NCI-H460 (cell line): ENCODE measurements at places on chromosomes 11 and 22. TPM values are rescaled to one million over a fixed set of nuclear protein-coding genes. Genes with fewer than 3 reads are reported as not detected.

- no peak for DNase-seq
Observed at GRCh38 chr11:8213376-8213775, 44.6 kb upstream of the RIC3 start.

HTR3B gene
- total RNA-seq, result not detected in 2 replicates

DNA sequence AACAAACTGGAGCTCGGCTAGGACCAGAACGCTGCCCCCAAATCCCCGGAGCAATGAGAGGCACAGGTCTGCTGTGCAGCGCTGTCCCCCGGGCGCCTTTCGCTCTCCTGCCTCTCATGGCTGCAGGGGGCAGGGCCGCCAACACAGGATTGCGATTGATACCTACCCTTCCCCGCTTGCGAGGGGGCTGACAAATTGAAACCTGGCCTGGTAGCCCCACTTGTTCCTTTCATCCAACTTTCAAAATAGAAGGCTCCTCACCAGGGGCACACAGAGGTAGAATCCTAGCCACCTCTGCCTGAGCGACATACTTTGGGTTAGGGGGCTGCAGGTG lies 642 bp upstream of the CASTOR1 start:
- DNase-seq, result no peak

GRCh38 chr22:43094085-43094484 lies 4.9 kb upstream of the TTLL1 start:
- DNase-seq, result no peak

DNA sequence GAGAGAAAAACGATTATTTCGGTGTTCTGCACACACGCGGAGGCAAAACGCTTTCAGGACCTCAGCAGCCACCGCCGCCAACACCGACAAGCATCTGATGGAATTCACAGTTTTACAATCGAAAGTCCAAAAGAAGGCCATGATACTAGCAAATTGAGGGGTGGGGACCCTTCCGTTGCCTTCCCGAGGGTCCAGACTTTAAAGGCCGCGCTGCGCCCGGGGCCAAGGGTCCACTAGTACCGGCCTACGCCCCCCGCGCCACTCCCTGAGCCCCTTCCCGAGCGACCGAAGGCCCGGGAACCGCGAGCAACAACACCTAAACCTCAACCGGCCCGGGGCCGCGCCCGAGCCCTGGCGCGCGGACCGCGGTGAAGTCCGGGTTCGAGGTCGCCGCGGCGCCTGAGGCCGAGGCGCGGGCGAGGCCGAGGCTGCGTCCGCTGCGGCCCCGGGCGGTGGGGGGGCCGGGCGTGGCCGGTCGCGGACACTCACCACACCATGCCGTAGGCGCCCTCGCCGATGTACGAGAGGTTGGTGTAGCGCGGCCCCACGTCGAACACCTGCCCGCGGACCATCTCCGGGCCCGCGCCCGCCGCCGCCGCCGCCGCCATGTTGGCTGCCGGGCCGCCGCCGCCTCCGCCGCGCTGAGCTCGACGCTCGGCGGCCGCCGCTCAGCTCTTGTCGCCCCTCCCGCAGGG lies 465 bp downstream of the MAPK1 start:
- DNase-seq, result no peak

BSCL2 gene
- 57.4 and 59.2 TPM in 2 replicates for total RNA-seq

- peak; percentile 27 for DNase-seq
Observed at GRCh38 chr11:1760351-1761109, 3.2 kb downstream of the CTSD start.

GRCh38 chr11:105609832-105610781 lies at the start of gene GRIA4:
GRIA4 (plus strand) TSS chr11:105610073; CDS start chr11:105610998, 925 bp downstream.
- DNase-seq, result no peak

GRCh38 chr22:48585916-48586798 lies 1241.5 kb downstream of the BRD1 start:
- DNase-seq, result no peak

- DNase-seq, result no peak
Observed at GRCh38 chr11:126548581-126549550, 193.4 kb downstream of the ST3GAL4 start.

SCYL1 gene
- 45.0 and 47.3 TPM in 2 replicates for total RNA-seq

GRCh38 chr11:43396617-43397016 lies 37.9 kb downstream of the TTC17 start:
- DNase-seq, result no peak

GRCh38 chr11:2698386-2699184 lies 1.2 kb downstream of the KCNQ1OT1 start:
- DNase-seq, result no peak

- no peak for DNase-seq
Observed at GRCh38 chr22:44646668-44647067, 55.3 kb upstream of the PRR5 start.

DNA sequence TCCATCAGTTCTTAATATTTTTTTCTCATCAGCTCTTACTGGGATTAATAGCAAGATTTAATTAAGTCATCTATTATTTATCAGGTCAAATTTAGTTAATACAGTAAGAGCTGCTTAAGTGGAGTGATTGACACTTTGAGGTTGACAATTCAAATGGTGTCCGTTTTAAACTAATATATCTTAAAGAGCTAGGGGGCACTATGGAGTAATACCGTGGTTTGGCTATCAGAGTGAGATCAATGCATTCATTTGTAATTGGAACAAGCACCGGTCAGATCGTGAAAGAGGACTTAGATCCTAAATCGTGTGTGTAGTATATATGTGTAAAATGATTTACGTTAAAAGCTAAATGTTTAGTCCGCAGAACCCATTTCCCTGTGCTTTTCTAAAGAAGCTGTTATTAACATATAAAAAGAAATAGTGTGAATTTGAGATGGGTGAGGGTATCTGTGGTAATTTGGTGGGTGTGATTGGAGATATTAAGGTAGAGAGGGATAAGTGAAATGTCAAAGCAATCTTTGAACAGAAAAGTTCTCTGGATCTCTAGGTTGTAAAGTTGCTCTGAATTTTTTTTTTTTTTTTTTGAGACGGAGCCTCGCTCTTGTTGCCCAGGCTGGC lies 2.3 kb downstream of the SIK2 start:
- DNase-seq, result peak; percentile 46

DNA sequence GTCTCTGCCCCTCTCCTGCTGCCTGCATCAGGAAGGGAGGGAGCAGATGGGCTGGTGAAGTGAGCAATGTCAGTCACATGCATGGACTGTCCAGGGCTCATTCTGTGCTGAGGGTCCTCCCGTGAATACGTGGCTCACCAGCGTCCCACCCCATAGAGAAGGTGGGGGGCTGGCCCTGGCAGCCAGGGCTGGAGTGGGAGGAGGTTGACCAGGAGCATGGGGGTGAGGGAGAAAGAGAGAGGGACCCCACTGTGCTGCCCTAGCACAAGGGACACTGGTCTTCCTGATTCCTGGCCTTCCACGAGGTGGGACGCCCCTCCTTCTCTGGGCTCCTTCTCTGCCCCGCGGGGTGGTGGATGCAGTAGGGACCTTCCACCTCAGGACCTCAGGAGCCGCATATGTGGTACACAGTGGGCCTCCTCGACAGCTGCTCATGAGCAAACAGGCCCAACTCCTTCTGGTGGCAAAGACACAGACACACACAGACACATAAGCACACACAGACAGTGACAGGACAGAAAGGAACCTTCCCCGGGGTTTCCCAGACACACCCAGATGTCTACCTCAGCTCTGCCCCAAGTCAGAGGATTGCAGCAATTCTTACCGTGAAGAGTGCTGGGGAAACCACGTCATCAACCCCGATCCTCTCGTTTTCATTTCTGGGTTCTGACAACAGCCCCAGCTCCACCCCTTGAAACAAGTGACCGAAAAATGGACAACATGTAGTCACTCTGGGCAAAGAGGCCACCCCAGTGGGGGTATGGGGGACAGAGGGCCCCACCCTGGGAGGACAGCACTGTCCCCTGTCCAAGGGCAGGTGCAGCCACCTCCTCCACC lies 3.6 kb upstream of the APOBEC3A start:
- DNase-seq, result no peak

DNA sequence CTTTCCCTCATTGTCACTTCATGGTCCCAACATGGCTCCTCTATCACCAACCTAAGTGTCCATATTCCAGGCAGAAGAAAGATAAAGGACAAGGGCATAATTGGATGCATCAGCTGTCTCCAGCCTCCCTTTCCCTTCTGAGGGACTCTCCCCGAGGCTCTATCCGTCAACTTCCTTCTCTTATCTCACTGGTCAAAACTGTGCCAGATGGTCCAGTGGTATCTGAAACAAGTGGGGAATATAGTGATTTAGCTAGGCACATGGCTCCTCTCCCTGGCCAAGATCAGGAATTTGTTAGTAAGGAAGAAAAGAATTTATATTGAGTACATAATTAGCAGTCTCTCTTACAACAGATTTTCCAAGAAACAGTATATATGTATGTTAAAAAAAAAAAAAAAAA lies 12.6 kb upstream of the SPON1 start:
- DNase-seq, result no peak

DNA sequence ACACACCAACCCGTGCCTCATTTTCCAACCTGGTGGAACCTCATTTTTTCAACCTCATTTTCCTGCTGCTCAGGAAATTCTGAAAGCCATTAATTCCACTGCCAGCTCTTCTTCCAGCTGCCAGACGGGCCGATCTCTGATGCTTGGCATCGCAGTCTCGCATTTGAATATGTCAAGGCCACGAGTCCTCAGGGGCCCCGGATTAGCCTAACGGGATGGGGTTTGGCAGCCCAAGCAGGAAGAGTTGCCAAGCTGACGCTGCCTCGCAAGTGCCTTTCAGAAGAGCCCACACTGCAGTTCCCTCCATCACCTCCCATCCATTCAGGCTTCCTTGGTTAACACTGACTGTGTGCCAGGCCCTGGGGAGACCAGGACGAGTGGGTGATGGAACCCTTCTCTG lies 8.7 kb downstream of the RASD2 start:
- no peak for DNase-seq

VPS51 gene
- total RNA-seq, result 50.3 and 60.0 TPM in 2 replicates

- DNase-seq, result peak; percentile 33
Observed at GRCh38 chr11:63508009-63508408, 2.1 kb downstream of the LGALS12 start.

MYEOV gene
- 0.64 and 0.72 TPM in 2 replicates for total RNA-seq
